ENCODE measurements at places on chromosomes 1 and 21.

- DNase-seq, result no peak
These were observed 15.2 kb upstream of the PDIK1L start for GRCh38 chr1:26096471-26096870.

- DNase-seq, result no peak
These were observed 11.6 kb upstream of the GPR61 start for GRCh38 chr1:109527846-109528695.

- no peak for DNase-seq
These were observed 86.7 kb downstream of the FMN2 start for GRCh38 chr1:240178366-240178765.

DNA sequence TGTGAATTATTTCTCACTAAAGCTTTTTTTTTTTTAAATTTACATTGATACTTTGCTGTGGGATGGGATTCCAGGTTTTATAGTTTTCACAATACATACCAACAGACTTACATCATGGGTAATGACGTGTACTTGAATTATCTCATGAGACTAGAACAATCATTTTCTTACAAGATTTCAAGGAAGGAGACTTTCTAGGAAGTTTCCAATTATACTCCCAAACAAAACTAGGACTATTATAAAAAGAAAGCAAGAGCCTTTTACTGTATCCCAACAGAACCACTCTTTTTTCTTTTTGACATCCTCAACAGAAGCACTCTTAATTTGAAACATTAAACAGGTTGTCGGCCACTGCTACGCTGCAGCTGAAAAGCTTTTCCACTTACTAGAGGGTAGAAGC, 48.7 kb downstream of the TESK2 start:
- peak; percentile 9 for DNase-seq

DNA sequence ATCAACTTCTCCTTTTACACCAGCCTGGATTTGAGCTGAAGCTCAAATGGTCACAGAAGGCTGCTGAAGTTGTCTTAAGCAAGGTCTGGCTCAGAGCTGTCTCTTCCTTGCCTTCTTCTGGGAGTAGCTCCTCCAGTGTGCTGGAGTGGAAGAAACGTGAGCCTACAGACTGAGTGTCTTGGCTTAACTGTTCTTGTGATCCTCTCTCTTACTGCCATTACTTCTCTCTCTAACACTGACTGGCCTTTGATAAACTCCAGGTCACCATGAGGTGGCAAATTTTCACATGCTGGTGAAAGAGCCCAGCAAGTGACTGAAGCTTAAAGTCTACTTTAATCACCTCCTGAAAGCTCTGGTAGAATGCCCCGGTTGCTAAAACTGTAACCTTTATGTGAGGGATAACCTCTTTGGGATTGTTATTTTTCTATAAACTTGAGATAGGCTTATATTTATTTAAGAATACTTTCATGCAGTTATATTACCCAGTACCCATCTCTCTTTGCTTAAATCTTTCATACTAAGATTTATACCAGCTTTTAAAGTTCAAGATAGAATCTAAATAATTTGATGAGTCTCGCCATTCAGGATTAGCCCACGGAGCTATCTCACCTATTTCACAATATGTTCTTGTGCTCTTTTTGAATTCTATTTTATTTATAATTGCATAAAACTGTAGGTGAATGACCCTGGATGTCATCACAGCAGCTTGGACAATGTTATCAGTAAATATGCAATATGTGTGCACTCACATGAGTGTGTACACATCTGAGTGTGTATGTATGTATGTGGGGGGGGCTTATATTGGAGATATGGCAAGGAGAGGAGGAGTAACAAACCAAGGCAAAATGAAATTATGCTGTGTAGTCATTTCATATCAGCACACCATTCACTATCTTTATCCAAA, 924.0 kb downstream of the LTN1 start:
- DNase-seq, result no peak

DNA sequence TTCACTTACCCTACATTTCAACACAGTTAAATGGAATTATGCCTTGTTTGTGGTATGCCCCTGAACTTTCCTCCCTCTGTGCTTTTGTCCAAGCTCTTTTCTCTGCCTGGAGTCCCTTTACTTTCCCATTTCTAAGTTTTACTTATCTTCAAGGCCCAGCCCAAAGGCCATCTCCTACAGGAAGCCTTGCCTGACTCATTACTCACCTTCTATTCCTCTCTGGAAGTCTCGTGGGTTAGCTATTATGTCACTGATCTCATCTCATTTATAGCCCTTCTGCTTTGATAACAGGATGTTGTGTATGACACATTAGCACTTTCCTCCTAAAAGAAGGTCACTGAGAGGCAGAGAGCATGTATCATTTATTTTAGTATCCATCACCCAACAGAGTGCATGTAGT, 78.8 kb upstream of the CD1D start:
- DNase-seq, result peak; percentile 54
